ENCODE measurements at places on chromosomes 16 and 17. TPM values are rescaled to one million over a fixed set of nuclear protein-coding genes. Genes with fewer than 3 reads are reported as not detected.

GRCh38 chr16:25941800-25942499 is 250.2 kb downstream of the HS3ST4 start:
- no peak overlapping the region for H3K27ac ChIP-seq
- no peaks in the 10 kb centered on the region for H3K36me3 ChIP-seq
- no peak overlapping the region for H3K4me3 ChIP-seq
- DNase-seq, result no peak
- H3K4me1 ChIP-seq, result no peaks in the 10 kb centered on the region

CSNK2A2 gene
- total RNA-seq, result 31.5 TPM

DNA sequence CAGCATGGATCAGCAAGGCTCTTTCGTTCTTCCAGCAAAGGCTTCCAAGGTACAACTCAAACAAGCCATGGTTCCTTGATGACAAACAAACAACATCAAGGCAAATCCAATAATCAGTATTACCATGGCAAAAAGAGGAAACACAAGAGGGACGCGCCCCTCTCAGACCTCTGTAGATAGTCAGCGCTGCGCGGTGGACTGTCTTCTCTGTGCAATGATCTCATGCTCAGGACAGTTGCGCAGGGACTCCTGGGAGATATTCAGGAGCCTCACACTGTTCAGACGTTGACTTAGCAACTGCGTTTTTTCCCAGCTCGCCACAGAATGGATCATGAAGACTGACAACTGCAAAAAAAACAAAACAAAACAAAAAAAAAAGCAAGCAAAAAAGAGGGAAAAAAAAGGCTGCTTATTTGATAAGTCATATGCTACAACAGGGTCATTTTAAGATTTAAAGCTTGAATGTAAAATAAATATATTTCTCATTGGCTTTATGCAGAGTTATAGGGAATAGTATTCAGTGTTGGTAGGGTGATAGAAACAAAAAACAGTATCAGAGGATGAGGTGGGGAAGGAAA is 37.1 kb upstream of the ADCY7 start:
- H3K27me3 ChIP-seq, result no peaks in the 10 kb centered on the region
- H3K4me1 ChIP-seq, result no peaks in the 10 kb centered on the region
- H3K27ac ChIP-seq, result no peak overlapping the region
- H3K4me3 ChIP-seq, result no peak overlapping the region
- DNase-seq, result no peak

GP1BA gene
- 0.22 TPM for total RNA-seq
